Caki2 (cell line): ENCODE measurements at places on chromosomes 3 and 15. TPM values are rescaled to one million over a fixed set of nuclear protein-coding genes. Genes with fewer than 3 reads are reported as not detected.

DNA sequence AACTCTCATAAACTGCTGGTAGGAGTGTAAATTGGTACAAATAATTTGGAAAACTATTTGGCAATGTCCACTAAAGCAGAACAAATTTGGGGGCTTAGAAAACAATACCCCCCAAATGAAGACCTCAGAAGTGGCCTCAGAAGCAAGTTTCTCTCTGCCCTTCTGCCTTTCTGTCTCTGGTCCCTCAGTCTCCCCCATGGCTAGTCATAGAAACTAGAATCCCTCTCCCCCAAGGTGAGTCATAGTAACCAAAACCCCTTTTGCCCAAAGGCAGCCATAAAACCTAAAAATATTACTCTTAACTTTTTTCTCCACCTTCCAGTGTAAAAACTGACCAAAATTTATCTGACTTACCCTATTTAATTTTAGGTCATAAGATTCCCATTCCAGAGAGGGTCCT, 350.7 kb upstream of the LRRC3B start:
- DNase-seq: no peak

- DNase-seq: no peak
These were observed 101.6 kb downstream of the ERC2 start for GRCh38 chr3:56366641-56367162.

Gene IL17RE
- total RNA-seq: not detected in 2 replicates

Gene ARHGAP31
- total RNA-seq: 1.5 and 6.6 TPM in 2 replicates

Gene RARB
- total RNA-seq: 25.6 and 29.9 TPM in 2 replicates
